T47D (cell line): ENCODE measurements at places on chromosomes 1 and 21.

DNA sequence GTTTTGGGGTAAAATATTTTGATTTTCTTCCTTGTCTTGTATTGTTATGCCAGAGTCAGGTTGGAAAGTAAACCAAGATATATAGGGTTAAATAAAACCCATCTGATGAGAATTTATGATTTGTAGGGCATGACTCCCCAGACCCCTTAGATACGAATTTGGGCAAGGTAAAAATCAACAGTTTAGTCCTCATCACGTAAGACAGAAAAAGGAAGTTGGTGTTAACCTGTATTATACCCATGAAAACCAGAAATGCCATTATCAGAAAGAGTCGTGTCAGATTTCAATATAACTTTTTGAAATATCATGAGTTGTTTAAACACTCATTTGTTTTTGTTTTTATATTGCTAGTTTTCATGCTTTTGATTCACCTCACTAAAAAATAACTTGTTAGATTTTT, 11.8 kb downstream of the CEPT1 start:
- no peak for DNase-seq

DNA sequence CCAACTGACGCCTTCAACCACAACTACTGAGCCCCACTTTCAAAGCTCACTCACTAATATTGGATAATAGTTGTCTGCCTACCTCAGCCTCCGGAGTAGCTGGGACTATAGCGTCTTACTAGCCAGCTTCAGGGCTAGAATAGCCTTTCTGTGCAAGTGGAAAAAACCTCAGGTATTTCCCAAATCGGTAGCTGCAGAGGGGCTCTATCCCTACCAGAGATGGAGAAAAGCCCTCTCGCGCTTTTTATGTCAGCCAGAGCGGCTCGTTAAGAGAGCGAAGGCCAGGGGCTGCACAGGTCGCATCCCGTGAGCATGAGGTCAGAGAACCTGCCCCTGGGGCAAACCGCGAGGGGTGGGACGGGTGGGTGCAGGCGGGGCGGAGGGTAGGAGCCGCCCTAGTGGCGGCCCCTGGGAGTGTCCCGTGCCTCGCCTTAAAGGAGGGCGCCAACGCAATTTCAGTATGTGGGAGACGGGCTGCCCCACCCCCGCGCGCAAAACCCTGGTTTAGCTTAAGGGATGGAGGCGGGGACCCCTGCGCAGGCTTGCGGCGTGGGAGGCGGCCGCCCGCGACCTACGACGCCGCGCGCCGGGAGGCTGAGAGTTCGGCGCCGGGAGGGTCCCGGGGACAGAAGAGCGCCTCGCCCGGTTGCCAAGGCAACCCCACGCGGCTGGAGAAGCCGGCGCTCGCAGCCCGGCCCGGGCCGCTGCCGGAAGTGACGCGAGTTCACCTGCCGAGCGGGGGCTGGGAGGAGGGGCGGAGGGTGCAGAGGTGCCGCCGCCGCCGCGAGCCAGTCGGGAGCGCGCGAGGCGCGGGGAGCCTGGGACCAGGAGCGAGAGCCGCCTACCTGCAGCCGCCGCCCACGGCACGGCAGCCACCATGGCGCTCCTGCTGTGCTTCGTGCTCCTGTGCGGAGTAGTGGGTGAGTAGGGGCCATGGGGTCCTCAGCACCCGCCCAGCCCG, at the start of gene CXADR:
TSS of gene CXADR (plus strand) at position 791 of the 961 bp plus-strand sequence. CDS start at position 878, 87 bp downstream.
- peak; percentile 90 for DNase-seq

DNA sequence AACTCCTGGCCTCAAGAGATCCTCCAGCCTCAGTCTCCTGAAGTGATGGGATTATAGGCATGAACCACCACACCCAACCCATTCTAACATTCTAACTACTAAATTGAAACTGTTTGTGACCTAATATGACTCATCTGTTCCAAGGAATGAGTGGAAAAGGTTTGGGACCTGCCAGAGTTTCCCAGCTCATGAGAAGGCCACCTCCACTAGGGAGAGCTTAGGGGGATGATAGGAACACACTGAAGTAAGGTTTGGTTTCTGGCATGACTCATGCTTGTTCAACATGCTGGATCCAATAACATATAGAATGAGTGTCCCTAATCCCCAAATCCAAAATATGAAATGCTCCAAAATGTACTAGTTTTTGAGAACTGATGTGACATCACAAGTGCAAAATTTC, 18.9 kb upstream of the SCAF4 start:
- no peak for DNase-seq

GRCh38 chr21:40683349-40683748, 163.6 kb downstream of the DSCAM start:
- no peak for DNase-seq

DNA sequence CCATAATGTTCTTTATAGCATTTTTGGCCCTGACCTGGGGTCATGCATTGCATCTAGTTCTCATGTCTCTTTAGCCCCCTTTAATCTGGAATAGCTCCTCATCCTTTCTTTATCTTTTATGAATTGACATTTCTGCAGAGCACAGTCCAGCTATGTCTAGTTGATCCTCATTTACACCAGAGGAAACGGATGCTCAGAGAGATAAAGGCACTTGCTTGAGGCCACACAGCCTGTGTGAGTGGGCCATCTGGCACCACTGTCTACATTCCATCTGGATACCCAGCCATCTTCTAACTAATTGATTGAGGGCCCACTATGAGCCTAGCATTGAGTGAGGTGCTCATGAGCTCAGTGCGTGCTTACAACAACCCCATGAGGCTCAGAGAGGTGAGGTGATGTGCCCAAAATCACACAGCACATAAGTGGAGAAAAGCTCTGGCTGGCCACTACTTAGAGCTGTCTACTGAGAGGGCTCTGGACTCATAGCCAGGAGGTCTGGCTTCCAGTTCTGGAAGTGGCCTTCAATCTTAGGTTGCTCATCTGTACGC, 3.5 kb downstream of the HPCA start:
- DNase-seq, result no peak

DNA sequence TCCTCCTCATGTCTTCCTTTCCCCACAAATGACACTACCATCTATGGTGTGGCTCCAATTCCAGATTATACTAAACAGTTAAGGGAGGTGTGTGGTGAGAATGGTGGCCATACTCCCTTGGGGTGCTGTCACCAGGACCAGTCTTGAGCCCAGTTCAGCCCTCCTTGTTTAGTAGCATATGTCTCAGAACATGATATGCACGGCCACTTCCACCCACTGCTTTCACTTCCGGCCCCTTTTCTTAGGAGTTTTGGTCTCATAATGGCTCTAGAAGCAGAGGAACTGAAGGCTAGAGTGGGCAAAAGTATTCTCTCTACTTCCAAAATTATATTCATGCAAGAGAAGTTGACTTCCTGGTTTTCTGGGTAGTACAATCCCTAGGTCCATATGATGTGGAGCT, 45.3 kb upstream of the CACNA1E start:
- no peak for DNase-seq

DNA sequence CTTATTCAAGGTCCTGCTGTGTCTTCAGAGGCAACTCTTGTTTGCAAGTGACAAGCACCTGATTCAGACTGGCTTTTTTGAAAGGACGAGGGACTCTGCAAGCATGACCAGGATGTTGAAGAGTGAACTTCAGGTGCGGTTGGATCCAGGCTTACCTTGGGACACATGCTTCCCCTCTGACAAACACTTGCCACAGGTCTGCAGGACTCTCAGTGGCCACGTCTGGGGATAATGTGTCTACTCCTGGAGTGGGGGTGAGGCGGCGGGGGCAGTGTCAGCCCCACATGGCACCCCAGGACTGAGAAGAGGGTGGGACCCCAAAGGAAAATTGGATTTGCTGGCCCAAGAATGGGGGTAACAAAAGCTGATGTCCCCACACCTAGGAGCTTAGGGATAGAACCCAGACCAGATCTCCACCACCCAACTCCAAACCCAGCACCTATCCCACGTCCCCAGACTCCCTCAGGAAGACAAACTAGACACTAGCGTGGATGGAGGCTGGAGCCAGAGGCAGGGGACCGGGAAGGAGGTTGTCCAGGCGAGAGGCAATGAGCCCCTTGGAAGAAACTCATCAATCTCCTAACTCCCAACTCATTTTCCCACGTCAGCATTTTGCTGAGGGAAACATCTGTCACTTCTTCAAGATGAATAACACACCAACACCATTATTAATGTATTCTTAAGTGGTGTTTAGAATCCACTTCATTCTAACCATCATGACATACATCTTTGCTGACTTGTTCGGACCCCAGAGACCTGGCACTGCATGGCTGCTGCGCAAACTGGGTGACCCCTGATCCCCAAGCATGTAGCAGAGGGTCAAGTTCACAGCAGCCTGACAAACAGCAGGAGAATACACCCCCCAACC, 32.0 kb upstream of the LAPTM5 start:
- no peak for DNase-seq

DNA sequence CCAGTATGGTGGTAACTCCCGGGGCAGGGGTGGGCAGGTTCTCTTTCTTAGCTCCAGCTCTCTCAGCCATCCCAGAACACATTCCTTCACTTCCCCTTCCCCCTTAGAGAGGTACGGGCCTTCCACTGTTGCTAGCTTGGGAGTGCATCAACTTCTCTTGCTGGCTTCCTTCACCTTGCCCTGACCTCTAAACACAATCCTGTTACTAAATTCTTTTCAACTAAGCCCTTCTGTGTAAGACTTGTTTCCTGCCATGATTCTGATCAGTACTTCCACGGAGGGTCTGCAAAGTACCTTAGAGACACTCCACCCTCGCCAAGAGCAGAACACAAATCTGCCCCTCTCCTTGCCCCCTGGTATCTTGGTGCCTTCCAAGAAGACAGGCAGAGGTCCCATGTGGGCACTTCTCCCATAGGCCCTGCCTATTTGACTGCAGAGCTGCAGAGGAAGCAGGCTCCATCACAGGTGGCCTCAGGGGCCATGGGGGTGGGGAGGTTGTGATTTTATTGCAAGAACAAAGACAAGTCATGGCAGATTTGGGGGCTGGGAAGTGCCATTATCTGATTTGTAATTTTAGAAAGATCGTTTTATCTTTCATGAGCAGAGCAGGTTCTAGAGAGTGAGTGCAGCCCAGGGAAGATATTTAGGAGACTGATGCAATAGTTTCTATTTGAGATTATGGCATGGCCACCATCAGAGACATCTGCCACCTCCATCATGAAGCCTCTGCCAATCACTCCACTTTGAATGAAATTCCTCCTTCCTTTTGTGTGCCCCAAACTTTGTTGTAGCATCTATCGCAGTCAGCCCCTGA, 182.5 kb upstream of the JUN start:
- no peak for DNase-seq

- no peak for DNase-seq
Observed at GRCh38 chr1:1285102-1285571, 4.9 kb downstream of the SCNN1D start.

DNA sequence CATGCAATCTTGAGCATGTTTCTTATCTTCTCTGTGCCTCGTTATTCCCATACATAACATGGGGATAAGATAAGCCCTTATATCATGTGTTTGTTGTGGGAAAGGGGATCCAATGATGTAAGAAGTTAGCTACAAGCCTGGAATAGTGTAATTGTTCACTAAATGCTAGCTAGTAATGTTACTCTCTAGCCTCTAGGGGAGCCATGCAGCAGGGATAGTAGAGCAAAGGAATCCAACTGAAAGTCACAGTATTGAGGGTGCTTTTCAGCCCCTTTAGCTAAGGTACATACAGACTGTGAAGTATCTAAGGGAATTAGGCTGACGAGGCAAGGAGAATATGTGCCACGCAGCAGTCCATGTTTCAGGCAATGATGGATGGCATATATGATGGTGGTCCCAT, 46.9 kb downstream of the IL23R start:
- DNase-seq, result peak; percentile 5

DNA sequence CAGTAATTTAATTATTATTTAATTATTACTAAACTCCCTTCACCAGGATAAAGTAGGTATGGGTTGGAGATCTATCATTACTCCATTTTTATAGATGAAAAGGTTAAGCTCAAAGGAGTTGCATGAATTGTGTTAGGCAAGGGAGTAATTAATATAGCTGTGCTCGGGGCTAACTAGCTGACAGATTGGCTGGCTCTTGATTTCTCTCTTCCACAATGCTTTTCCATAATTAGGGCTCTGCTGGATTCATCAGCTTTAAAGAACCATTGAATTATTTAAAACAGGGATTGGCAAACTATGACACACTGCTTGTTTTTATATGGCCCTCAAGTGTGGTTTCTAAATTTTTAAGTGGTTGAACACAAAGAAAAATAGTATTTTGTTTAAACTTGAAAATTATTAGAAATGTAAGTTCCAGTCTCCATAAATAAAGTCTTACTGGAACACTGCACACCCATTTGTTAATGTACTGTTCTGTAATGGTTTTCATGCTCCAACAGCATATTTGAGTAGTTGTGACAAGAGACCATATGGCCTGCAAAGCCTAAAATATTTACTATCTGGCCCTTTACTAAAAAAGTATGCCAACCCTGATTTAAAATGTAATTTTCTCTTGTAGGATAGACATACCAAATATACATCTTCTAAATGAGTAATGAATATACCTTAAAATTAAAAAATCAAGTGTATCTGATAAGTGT, 76.4 kb downstream of the GDAP2 start:
- DNase-seq, result no peak

GRCh38 chr1:17630048-17630830, 90.7 kb downstream of the ARHGEF10L start:
- no peak for DNase-seq

- no peak for DNase-seq
Observed at GRCh38 chr1:24075590-24075854, 36.4 kb downstream of the MYOM3 start.

DNA sequence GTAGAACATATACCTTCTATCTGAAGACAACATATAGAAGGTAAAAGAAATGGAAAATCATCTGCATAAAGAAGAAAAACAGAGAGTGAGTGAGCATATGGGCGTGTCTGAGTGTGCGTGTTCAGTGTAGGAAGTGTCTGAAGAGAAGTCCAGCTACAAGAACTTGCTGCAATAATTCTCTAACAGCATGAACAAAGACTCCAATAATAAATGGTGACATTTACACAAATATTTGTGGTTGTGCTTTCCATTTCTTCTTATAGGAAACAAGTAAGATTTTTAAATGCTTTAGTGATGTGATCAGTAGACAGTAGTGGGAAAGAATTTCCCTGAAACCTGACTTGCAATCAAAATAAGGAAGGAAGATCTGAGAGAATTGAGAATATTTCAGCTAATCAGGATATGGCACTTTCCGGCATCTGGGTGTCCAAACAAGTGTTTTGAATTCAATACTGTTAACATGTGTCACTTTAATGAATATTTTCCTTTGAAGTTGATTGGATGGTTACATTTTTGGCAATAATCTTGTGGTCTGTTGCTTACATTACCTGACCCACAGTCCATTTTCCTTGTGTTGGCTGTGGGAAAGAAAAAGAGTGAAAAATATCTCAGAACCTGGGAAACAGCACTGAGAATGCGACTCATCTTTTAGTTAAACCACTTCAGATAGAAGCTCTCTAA, 154.0 kb downstream of the TGFB2 start:
- DNase-seq, result no peak

- DNase-seq, result no peak
Observed at GRCh38 chr1:77509051-77509492, 173.4 kb downstream of the ZZZ3 start.

- DNase-seq, result no peak
Observed at GRCh38 chr1:179353546-179353945, 12.2 kb upstream of the AXDND1 start.

DNA sequence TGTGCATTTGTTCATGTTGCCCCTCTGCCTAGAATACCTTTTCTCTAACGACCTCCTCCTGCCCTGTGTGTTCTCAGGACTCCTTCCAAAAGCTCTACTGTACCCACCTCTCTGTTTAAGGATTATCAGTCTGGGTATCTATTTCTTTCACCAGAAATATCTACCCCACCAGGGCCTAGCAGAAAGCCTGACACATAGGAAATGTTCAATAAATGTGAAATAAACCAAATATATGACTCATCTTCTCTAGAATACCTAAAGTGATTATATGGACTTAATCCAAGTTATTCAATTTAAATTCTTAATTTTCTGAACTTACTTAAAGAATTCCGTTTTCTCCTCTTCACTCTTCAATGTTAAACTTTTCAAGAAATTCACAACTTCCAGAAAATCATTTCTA, 27.1 kb downstream of the SCYL3 start:
- DNase-seq, result no peak
